Muscle of arm (tissue), 14 donors: ENCODE measurements at places on chromosomes 6 and 20. TPM values are rescaled to one million over a fixed set of nuclear protein-coding genes. Genes with fewer than 3 reads are reported as not detected.

The GSTA4 gene
- 65.4 TPM for polyA plus RNA-seq

The NRN1 gene
- 32.1 TPM for polyA plus RNA-seq

The SSTR4 gene
- not detected for polyA plus RNA-seq

The NOX3 gene
- polyA plus RNA-seq = not detected

The CST2 gene
- not detected for polyA plus RNA-seq

The TNNC2 gene
- polyA plus RNA-seq = 2,523 TPM

The RBBP8NL gene
- not detected for polyA plus RNA-seq

The RNF217 gene
- polyA plus RNA-seq = 46.7 TPM

The FAM83C gene
- not detected for polyA plus RNA-seq

The VSX1 gene
- polyA plus RNA-seq = not detected

The GRM1 gene
- 0.05 TPM for polyA plus RNA-seq

The TGM6 gene
- polyA plus RNA-seq = not detected

The KIF25 gene
- polyA plus RNA-seq = 0.79 TPM

The OLIG3 gene
- not detected for polyA plus RNA-seq
